ENCODE measurements at places on chromosomes 7 and 10. TPM values are rescaled to one million over a fixed set of nuclear protein-coding genes. Genes with fewer than 3 reads are reported as not detected.

Gene GRID1
- 1.4 TPM for total RNA-seq

Gene TMEM229A
- total RNA-seq = not detected

Gene NPC1L1
- not detected for total RNA-seq

Gene POLR2J3
- 1.5 TPM for total RNA-seq

Gene PON1
- total RNA-seq = not detected

Gene HMX2
- not detected for total RNA-seq

Gene TCAF1
- total RNA-seq = 30.9 TPM

Gene AKR1E2
- 0.53 TPM for total RNA-seq

Gene MYH16
- total RNA-seq = not detected

Gene ANKRD7
- total RNA-seq = not detected

Gene IFRD1
- total RNA-seq = 35.1 TPM

Gene FAM180A
- 121 TPM for total RNA-seq

Gene SUN3
- not detected for total RNA-seq

Gene CRYGN
- not detected for total RNA-seq

Gene TWIST1
- 2.0 TPM for total RNA-seq

Gene RNF32
- total RNA-seq = 0.32 TPM

Gene GIMAP5
- total RNA-seq = 89.3 TPM

Gene TAC1
- total RNA-seq = not detected

Measured in ascending aorta (tissue), 2 donors.